ENCODE measurements at places on chromosomes 12 and 14.

DNA sequence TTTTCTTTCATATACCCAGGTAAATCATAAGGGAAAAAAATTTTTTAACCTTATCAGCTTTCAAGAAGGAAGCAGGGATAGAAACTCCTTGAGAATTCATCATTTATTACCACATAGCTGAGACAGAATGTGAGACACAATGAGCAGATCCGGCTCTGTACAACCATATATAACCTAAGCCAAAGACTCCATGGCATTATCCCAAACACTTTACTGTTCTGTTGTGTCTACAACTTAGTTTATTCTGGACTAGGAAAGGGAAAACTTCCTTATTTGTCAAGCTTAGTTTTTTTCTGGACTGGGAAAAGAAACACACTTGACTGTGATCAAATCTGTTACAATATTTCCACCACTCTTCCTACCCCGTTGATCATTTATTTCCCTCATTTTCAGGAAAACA lies 38.3 kb upstream of the CATSPERB start:
- no peak for DNase-seq

GRCh38 chr12:18591473-18591872 lies 146.3 kb downstream of the PLCZ1 start:
- DNase-seq: no peak

GRCh38 chr12:6020930-6021329 lies 75.9 kb upstream of the ANO2 start:
- no peak for DNase-seq

GRCh38 chr12:118429688-118430383 lies 53.5 kb downstream of the SUDS3 start:
- peak; percentile 46 for DNase-seq

GRCh38 chr12:77678621-77679020 lies 152.1 kb upstream of the NAV3 start:
- no peak for DNase-seq

DNA sequence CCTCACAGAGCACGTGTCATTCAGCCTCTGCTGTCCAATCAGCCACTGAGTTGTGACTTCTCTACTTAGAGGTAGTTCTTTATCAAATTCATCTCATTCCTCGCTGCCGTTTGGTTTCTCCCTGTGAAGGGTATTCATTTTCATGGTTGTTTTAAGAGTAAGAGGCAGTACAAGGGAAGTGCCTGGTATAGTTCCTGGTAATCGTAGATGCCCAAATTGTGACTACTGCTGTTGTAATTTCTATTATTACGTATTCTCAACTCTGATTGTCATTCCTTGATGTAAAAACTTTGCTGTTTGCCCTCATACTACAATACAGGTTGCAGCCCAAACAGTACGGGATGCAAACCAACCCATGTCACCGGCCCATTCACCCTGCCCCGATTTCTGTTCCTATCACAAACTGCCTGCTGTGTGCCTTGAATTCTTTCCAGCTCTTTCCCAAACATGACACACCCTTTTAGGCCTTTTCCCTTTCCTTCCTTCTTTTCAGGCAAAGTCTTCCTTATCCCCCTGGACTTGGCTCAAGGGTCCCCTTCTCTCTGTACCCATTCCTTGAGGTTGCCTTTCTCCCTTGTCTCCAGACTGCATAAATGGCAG lies 93.0 kb downstream of the SLC25A47 start:
- no peak for DNase-seq

DNA sequence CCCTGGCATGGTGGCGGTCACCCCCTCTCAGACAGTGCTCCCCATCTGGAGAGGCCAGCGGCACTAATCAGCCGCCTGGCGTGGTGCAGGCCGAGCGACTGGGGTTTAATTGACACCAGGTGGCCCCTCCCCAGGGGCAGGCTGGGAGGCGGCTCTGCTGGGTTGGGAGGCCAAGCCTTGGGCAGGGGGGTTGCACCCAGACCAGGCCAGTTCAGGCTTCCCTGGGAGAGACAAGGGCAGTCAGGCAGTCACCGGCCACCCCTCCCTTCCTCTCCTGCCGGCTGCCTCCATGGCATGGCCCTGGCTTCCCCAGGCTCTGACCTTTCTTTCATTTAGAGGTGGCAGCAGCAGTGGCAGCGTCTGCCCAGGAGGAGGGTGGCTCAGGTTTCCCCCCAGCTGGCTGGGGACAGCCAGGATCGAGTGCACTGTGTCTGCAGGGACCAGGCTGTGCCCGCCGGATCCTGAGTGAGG lies 78.1 kb upstream of the NOS1 start:
- no peak for DNase-seq

DNA sequence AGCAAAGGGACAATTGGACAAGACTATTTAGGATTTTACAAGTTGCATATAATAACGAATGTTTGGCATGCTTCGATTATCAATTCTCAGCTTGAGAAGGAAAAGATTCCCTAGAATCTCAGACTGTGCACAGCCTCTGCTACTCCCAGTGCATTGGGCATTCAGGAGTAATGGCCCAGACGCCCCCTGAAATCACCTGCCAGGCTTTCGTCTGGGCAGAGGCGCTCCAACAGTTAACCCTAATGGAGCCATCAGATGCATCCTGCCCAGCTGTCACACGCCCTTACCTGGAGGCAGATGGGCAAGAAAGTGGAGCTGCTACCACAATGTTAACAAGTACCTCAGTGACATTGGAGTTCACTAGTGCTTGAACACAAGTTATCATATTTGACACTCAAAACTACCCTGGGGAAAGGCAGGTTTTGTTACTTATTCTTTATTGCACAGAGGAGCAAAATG lies 927 bp upstream of the LRP6 start:
- peak; percentile 68 for DNase-seq

GRCh38 chr12:123114304-123115083 lies 36.4 kb downstream of the PITPNM2 start:
- no peak for DNase-seq

DNA sequence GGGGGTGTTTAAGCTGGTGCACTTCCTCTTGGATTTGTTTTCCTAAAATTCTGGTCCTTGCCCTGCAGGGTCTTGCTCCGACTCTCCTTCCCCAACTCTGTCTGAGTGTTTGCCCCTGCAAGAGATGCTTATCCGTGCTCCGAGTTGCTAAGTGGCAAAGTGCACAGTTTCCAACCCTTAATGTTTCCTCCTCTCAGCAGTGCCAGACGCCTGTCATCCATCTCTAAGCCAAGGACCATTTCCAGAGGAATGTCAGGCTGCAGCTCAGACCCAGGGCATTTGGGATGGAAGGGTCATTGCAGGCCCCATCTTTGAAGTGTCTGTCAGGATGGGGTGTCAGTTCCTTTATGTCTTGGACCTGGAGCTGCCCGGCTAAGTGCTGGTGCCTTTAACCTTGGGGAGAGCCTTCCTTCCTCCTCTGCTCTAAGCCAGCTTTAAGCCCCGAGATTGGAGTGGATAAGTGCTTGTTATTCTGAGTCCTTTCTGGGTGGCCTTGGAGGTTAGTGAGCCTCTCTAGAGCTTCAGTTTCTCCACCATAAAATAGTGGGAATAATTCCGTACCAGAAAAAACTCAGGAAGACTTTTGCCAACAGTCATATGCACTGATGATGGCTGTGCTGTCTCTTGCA lies 15.0 kb downstream of the WNT5B start:
- peak; percentile 80 for DNase-seq

DNA sequence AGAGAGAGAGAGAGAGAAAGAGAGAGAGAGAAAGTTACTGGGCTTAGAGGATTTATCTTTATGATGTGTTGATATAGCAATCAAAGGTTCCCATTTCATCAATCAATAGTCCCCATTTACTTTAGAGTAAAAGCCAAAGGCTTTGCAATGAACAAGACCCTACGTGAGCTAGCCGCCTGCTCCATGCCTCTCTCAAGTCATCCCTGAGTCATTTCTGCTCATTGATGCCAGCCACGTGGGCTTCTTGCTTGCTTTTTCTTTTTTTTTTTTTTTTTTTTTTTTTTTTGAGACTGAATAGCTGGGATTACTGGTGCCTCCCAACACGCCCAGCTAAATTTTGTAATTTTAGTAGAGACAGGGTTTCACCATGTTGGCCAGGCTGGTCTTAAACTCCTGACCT lies 70.9 kb downstream of the GPR135 start:
- DNase-seq: no peak

GRCh38 chr14:35758523-35759129 lies 50.5 kb downstream of the RALGAPA1 start:
- DNase-seq: no peak

- peak; percentile 64 for DNase-seq
Measured at GRCh38 chr14:64706119-64706592, 1.9 kb downstream of the PLEKHG3 start.

GRCh38 chr12:18753481-18754123 lies 15.7 kb downstream of the CAPZA3 start:
- peak; percentile 63 for DNase-seq

- DNase-seq: peak; percentile 54
Measured at GRCh38 chr12:122206976-122207375, 3.5 kb downstream of the B3GNT4 start.

DNA sequence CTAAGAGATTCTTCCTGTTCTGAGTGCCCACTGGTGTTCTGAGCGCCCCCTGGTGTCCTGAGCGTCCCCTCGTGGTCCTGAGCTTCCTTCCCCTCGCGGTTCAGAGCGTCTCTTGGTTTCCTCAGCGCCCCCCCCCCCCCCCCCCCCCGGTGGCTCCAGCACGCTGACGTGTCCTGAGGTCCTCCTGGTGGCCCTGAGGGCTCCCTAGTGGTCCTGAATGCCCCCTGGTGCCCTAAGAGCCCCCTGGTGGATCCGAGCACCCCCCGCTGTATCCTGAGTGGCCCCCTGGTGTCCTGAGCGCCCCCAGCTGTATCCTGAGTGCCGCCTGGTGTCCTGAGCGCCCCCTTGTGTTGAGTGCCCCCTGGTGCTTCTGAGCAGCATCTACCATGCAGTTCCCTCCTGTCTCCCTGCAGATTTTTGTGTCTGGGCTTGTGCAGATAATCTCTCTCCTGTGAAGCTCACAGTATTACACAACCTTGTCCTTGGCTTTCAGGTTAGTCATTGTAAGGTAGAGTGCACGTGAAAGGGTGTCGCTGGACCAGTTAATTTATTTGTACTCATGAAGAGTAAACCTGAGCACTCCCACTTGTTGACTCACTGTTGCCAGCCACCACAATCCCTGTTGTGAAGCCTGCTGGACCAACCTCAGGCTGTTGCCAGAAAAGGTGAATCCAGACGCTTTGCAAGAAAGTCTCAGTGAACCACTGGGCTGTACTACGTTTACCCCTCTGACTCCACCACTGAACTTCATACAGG lies 1168.4 kb downstream of the TMEM121 start:
- DNase-seq: no peak

DNA sequence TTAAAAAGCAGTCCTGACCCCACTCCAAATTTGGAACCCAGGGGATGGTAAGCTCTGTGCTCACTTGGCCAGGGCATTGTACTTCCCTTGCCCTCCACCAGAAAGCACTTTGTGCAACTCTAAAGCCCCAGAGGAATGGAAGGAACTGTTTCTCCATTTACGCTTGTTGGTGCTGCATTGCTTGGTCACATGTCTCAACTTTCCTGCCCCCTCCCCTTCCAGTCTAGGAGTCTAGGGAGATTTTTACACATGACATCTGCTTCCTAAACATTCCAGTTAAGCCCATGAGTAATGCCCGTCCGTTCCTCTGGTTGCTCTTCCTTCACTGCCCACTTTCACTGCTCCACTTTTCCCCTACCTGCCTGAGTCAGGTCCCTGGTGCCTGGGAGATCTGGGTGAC lies 92.6 kb upstream of the MAP1LC3B2 start:
- DNase-seq: peak; percentile 76

DNA sequence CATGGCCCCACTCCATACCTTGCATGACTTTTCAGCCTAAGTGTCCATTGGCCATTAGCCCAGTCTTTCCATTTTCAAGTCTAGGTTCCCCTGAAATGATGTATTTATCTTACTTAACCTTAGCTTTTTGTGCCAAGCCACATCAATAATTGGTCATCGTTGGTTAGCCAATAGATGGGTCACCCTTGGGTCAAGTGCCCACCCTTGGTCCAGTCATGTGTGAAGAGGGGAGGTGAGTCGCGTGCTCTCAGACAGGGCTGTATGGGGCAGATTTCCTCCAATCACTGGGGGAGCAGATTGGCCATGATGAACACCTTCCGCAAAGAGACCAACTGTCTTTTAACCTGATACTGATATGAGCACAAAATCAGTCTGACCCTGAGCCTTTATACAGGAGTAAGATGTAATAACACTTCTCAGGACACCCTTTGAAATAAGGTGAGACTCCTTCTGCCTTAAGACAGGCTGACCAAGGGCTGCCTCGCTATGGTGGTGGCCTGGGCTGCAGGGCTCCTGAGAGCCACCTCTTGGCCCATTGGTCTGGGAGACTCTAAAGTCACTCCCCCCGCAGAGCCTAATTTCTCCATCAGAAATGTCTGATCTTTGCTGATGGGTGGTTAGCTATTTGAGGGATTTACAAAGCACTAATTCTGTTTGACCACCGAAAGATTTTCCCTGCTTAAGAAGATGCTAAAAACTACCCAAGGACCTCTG lies 143.2 kb downstream of the ZFP36L1 start:
- peak; percentile 16 for DNase-seq

GRCh38 chr14:104973135-104973384 lies 5.1 kb downstream of the AHNAK2 start:
- DNase-seq: peak; percentile 99

DNA sequence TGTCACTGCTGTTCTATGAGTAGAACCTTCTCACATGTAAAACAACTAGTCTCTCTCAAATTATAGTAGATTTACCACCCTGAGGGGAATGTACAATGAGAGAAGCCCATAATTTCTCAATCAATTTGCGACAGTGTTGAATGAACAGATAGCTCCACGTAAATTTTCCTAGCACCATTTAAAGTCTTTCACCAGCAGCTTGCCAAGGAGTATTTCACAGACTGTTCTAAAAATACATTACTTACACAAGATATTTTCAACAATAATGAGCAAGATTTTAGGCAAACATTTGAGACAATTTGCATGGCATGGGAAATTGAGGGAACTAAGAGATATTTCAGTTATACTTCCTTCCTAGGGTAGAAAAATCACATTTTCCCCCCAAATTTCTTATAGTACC lies 151.6 kb downstream of the KICS2 start:
- DNase-seq: no peak

DNA sequence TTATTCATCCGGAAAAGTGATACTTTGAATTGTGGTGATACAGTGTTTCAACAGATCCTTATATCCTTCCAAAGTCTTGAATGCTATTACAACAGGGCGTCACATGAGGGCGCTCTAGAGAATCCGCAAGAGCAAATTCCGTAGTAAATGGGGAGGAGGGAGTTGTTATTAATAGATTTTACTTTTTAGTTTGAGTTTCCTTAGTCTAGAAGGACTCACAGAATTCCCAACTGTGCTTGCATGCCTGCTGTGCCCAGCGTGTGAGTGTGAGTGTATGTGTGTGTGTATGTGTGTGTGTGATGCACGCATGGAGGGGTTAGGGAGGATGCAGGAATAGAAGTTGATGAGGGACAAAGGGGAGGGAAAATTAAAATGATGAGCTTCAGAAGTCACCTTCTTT lies 375.3 kb downstream of the C12orf75 start:
- peak; percentile 67 for DNase-seq

GRCh38 chr12:48189331-48190125 lies 6.1 kb downstream of the CCDC184 start:
- DNase-seq: peak; percentile 92

DNA sequence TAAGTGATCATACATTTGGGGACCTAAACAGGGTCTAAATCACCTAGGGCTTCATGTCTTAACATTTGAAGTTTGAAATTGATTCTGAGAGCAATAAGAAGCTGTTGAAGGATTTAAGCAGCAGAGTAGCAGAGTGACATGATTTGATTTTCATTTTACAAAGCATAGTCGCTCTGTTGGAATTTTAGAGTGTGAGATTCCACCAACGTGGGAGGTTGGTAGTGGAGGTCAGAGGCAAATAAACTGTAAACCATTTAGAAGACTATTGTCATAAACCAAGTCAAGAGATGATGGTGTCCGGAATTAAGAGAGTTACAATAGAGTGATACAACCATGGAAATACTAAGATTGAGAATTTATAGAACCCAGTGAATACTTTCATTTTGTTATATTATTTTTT lies 52.7 kb upstream of the ZDHHC17 start:
- DNase-seq: no peak

- DNase-seq: no peak
Measured at GRCh38 chr14:92254786-92255185, 68.2 kb upstream of the SLC24A4 start.

All from islet precursor cell (in vitro differentiated cells).